ENCODE measurements at places on chromosomes 7 and 10.

GRCh38 chr7:94336009-94336408, 58.7 kb upstream of the COL1A2 start:
- no peak for DNase-seq

- DNase-seq, result peak; percentile 13
Measured at GRCh38 chr7:128361411-128362379, at the start of gene PRRT4. Gene PRRT4, minus strand, starts transcription at chr7:128361690.

GRCh38 chr10:65033957-65034356, 1512.8 kb downstream of the REEP3 start:
- DNase-seq, result no peak

DNA sequence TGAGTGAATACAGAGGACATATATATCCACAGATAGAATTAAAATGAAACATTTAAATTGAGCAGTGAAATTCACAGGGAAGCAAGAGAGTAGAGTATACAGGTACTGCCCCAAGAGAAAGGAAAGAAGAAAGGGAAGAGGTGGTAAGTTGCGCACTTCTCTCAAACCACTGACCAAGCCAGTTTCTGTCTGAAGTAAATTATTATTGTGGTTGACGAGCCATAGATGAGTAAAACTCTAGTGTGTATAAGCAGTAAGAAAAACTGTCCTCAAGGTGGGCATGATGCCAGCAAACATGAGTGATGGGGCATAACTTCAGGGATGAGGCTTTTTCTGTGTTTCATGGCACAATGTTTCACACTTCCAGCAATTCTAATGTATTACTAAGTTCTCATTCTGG, 4.4 kb upstream of the BET1 start:
- no peak for DNase-seq

DNA sequence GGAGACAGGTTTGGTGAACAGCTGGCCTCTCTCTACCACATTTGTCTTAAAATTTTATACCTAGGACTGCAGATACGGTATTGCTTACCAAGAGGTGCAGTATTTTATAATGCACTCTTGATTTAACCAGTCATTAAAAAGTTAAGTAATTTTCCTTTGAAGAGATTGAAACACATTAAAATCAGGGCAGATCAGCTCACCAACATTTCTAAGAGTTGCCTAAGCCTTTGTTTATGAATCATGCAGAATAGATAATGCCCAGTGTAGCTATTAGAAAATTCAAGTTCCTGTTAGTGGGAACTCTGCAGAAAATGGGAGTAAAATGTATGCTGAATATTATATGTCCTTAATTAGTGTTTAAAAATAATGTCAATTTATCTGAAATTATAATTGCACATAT, 140.2 kb upstream of the PRPS1L1 start:
- no peak for DNase-seq
